ENCODE measurements at places on chromosomes 1 and 21. TPM values are rescaled to one million over a fixed set of nuclear protein-coding genes. Genes with fewer than 3 reads are reported as not detected.

MAP3K7CL gene
- total RNA-seq, result not detected

CELA2B gene
- not detected for total RNA-seq

TMPRSS15 gene
- total RNA-seq, result 4.1 TPM

TCEA3 gene
- 9.2 TPM for total RNA-seq

GRCh38 chr1:183180634-183181056, 5.4 kb upstream of the LAMC2 start:
- DNase-seq, result no peak

- DNase-seq, result no peak
These were observed 148.3 kb downstream of the RHOU start for GRCh38 chr1:228883535-228883934.

DNA sequence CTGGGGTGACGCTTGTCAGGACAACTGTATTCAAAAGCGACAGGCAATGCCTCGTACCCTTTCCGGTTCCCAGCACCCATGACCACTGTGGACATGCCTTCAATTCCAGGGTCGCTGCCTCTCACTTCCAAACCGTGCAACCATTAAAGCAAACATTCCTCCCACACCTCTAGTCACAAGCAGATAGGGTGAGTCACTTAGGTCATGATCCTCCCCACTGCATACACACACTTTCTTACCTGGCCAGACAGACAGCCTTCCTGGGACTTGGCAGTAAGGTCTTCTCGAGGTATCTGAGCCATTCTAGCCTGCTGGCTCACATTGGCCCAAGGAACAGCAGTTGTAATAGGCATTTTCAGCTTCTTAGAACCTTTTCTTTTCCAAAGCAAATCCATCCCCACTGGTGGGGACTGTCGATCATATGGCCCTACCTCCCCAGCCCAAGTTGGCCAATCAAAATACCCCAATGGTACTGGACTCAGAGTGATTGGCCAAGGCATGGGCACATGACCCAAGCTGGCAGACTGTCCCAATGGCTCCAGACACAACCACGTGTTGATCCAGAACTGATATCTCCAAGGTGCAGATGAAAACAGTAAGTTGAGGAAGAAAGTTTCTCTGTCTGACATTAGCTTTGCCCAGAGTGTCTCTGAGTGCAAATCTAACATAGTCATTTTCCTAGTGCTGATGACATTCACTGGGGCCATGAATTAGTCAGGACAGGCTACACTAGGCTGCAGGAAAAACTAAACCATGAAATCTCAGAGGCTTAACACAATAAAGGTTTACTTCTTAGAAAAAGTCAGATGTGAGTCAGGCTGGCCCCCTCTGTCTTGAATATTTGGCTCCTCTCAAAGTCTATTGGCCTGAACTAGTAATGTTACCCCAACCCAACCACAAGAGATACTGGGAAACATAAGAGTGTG, 113.8 kb downstream of the RRAGC start:
- no peak for DNase-seq

DNA sequence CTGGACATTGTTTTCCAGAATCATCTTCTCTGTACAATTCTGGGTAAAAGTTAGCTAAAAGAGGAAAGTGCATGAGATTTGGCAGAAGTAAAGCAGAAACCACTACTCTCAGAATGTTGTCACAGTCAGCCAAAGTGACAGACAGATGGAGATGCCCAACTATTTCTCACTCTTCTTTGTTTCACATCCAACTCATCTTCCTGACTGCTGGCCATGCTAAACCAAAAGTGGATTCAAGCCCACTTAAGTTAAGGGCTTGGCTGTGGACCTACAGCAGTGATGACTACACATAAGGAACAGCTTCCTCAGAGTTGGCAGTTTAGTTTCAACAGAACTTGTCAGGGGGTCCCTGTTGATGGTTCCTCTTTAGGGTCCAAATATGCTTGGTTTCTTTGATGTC, 730.2 kb downstream of the LRRIQ3 start:
- DNase-seq, result no peak

DNA sequence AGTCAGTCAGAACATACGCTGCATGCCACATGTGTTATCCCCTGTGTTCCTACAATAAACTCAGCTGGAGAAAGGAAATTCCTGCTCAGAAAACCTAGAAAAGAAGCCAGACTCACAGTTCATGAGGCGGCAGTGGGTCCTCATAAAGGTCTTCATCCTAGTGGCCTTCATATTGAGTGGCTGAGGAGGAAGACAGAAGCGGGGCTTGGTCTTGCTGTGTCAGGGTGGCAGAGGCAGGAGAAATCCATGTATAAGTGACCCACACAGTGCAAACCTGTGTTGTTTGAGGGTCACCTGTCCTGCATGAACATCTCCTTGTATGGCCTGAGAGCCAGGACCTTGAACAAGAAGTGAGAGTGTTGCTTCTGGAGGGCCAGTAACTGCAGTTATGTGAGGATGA, 4.0 kb upstream of the WNT3A start:
- no peak for DNase-seq

DNA sequence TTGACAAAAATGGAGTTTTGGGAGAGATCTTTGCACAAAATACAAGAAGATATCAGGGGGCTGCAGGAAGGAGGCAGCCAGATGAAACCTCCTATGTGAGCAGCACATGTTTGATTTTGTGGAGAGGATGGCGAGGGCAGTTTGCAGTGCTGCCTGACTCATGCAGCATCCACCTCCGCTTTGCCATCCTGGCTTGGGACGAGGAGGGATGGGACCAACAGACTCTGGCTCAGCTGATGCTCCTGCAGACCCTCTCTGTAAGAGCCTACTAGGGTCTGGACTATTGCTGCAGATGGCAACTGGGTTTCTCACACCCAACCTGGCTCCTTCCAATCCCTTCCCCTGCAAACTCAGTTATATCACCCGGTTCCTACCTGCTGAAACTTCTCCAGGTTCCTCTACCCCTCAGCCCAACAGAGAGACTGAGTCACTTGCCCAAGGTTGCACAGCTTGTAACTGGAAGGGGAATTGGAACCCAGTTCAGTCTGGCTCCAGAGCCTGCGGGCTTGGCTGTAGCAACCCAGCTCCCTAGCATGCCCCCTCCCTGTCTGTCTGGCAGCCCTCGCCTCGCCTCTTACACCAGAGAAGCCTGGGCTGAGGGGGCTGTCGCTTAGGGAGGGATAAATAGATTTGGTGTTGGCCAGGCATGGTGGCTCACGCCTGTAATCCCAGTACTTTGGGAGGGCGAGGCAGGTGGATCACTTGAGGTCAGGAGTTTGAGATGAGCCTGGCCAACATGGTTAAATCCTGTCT, 205.8 kb downstream of the PTPRU start:
- DNase-seq, result no peak

DNA sequence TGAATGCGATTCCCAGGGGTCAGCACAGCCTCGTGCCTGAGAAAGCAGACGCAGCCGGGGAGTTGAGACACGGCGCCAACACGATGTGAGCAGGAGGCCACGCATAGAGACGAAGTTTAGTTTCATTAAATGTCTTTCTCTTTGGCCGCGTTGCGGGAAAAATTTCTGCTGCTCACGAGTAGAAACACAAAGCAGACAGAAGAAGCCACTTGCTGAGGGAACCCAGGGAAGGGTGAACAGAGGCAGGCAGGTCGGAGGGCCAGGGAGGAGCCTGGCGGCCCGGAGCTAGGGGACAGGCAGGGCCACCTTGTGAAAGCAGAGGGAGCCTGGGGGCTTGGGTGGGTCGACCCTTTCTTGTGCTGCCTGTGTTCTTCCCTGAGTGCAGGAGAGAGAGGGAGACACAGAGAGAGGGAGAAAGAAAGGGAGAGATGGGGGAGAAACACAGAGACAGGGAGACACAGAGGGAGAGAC, 33.2 kb downstream of the POFUT2 start:
- no peak for DNase-seq

DNA sequence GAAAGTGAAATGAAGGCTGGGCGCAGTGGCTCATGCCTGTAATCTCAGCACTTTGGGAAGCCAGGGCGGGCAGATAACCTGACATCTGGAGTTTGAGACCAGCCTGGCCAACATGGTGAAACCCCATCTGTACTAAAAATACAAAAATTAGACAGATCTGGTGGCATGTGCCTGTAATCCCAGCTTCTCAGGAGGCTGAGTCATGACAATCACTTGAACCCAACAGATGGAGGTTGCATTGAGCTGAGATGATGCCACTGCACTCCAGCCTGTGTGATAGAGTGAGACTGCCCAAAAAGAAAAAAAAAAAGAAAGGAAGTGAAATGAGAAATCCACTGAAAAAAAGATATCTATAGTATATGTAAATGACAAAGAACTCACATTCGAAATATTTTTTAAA, 439.9 kb downstream of the DISC1 start:
- no peak for DNase-seq

DNA sequence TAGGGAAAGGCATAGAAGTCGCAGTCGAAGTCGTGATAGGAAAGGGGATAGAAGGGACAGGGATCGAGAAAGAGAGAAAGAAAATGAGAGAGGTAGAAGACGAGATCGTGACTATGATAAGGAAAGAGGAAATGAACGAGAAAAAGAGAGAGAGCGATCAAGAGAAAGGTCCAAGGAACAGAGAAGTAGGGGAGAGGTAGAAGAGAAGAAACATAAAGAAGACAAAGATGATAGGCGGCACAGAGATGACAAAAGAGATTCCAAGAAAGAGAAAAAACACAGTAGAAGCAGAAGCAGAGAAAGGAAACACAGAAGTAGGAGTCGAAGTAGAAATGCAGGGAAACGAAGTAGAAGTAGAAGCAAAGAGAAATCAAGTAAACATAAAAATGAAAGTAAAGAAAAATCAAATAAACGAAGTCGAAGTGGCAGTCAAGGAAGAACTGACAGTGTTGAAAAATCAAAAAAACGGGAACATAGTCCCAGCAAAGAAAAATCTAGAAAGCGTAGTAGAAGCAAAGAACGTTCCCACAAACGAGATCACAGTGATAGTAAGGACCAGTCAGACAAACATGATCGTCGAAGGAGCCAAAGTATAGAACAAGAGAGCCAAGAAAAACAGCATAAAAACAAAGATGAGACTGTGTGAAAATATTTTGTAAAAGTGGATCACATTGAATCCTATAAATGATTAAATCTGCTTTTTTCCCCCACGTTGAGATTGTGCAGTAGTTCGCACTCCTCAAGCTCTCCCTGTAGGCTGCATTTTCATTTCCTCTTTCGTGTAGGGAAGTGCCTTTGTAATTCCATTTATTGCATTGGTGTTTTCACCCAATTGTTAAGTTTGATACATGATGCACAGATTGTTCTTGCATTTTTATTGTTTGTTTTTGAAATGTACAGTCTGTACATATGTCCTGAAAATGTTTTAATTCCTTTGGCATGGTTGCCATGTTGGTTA, 7.5 kb downstream of the PRPF38B start:
- DNase-seq, result no peak

DNA sequence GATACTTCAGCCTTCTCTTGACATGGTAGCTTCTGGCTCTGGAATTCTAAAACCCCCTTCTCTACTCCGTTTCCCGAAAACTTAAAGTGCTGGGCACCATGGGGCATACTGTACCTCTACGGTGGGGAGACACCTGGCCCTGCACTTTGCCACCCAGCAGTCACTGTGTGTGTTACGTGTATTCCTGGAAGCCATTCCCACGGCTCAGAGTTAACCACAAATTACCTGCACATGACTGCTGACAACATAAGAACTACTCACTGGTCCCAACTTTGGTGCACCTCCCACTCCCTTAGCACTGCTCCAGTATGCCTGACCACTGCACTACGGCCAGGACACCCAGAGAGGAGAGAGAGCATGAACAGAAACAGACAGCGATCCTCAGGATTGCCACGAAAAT, 29.4 kb upstream of the TMPRSS2 start:
- no peak for DNase-seq

GRCh38 chr1:243397613-243398321, 141.9 kb downstream of the SDCCAG8 start:
- DNase-seq, result no peak

DNA sequence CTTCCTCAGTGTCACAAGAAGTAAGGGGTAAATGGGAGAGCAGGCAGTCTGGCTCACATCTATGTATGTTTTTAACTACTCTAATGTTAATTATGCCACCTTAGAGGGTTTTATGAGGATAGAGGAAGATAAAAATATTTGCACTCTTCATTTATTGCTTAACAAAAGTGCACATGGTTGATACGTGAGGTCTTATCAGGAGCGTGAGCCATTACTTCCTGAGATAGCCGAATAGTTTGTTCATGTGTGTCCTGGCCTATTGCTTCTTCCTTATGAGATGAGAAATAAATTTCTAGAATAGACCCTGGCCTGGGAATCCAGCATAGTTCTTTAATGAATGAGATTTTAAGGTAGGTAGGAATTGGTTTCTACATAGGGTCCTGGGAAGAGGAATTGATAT, 471.1 kb upstream of the B3GALT2 start:
- no peak for DNase-seq
